ENCODE measurements at places on chromosomes 5 and 9.
A peak's percentile ranks its signal among the peaks of the same experiment; 100 is the strongest.

GRCh38 chr5:35162848-35163709 is 67.2 kb downstream of the PRLR start:
- DNase-seq: no peak

DNA sequence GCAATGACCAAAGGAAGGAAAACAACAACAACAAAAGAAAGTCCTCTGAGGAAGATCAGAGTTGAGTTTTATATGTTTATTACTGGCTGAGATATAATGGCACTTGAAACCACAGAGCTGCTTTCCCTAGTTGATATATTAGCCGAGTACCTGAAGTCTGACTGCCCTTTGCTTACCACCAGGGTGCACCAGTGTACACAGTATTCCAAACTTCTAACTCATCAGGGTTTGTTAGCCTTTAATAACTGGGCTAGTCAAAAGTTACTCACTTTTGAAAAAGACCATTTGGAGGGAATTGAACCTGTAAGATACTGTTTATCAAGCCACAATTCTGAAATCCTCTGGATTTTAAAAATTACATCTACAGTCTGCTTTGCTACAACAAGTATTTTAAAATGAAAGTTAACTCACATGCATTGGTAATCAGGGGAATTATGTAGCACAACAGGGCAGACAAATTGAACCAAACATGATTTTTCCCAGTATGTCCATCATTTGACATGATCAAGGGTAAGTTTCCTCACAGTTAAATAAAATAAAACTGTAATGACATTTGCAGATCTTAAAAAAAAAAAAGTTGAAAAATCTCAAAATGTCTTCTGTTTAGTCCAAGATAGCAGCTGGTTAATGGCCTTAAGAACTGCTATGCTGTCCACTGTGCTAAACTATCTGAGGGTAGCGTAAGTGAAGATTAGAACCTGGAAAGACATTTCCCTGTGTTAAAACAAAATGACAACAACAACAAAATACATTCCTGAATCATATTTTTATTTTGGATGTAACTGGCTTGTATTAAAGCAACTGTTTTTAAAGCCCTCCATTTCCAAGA is 57.3 kb upstream of the C6 start:
- DNase-seq: peak; percentile 13

GRCh38 chr5:143665866-143666265 is 146.1 kb upstream of the HMHB1 start:
- DNase-seq: no peak

DNA sequence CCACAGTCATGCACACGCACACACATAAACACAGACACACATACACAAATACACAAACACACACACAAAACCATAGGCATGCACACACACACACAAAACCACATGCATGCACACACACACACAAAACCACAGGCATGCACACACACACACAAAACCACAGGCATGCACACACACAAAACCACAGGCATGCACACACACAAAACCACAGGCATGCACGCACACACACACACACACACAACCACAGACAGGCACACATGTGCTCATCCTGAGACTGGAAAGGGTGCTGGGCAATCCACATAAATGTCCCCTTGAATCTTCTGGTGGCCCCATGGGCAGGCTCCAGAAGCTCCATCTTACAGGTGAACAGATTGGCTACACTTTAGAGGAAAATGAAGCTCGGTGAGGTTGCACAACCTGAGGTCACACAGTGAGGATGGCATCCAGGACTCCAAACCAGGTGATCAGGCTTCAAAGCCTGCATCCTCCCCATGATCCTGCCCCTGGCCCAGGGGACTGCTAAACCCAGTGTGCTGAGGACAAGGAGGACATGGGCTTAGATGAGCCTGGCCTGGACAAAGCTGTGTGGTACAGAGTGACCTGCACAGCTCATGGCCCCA is 144.8 kb downstream of the GADD45G start:
- DNase-seq: no peak

DNA sequence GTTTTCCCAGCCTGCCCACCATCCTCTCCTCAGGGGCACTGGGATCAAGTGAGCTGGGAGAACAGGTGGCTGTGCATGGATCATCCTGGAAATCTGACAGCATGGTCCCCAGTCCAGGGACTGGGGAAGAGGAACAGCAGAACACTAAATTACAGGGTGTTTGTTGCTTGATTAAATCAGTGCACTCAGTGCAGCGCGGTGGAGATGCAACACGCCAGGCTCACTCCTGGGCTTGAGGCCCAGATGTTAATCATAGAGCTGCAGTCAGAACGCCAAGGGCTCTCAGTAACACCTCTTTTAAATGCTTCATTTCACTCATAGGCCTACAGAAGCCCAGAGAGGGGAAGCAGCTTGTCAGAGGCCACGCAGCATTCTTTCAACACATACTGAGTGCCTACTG is 14.2 kb upstream of the LARP1 start:
- no peak for DNase-seq

- DNase-seq: no peak
Observed at GRCh38 chr5:167754501-167755021, 536.9 kb upstream of the WWC1 start.

DNA sequence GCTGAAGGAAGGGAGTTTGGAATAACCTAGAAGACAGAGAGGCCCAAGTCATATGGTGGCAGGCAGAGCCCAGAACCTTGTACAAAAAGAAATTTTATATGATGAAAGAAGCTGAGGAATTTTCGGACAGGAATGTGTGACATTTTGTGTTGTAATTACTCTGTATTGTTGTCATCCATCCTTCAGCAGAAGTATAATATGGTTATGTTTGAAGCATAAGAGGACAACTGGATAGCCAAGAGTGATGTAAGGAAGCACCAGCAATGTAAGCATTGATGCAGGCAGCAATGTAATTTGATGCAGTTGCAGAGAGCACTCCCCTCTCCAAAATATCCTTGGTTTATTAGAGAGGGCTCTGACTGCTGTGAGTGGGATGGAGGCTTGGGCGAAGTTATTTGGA is 19.1 kb upstream of the SNX2 start:
- no peak for DNase-seq

GRCh38 chr5:172005708-172006320 is 624 bp downstream of the FBXW11 start:
- DNase-seq: peak; percentile 34

GRCh38 chr5:37323607-37324006 is 47.3 kb downstream of the NUP155 start:
- DNase-seq: no peak

DNA sequence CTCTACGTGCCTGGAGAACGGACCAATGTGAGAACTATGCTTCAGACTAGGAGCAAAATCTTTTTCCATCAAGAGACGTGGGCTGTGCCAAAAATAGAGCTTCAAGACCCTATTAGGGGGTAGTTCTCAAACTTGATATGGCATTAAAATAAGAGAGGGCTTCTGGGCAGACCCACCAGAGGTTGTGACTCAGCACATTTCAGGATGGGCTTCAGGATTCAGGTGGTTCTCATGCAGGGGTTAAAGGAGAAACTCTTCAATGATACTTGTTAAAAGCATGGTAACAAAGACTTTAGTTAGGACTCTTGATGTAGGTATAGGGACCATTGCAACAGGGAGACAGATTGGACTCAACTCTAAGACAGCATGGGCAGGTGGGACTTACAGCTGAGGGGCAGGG is 195.5 kb downstream of the RGS3 start:
- no peak for DNase-seq

GRCh38 chr5:85671223-85671970 is 946.3 kb upstream of the COX7C start:
- DNase-seq: peak; percentile 79

DNA sequence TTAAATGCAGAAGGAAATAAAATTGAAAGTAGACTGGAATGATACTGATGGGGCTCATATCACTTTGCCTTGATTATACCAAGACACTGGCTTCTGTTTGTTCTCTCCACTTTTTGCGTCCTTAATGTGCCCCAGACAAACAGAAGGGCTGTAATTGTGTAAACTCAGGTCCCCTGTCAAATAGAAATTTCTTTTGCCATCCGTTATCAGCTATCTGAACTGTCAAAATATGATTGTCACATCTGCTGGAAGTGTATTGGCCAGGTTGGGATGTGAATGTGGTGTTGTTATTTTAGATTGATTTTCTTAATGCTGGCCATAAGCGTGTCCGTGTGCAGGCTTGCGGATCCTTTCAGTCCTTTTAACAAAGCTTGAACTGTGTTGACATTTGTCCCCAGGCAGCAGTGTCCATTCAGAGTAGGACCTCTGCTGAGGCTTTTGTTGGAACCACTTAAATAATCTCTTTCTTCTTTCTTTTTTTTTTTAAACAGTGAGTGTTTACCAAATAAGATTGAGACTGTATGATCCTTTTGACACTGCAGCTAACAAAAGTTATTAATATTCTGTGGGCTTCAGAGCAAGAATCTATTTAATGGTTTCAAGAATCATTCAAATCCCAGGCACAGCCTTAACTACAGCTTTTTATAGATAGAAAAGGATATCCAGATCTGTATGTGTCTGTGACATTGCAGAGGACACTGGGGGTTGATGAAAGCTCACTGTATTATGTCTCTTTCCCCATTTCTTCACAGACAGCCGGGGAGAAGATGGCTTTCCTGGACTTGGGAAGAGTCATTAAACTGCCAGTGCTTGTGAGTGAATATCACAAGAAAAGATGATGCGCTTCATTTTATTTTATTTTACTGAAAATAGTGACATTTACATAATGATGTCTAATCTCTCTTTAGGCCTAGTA is 171.7 kb downstream of the ZNF608 start:
- peak; percentile 90 for DNase-seq

- DNase-seq: no peak
Observed at GRCh38 chr9:121204121-121204520, 2.5 kb upstream of the RAB14 start.

Data from NCI-H146 (cell line).